ENCODE measurements at places on chromosomes 2 and 18.

DNA sequence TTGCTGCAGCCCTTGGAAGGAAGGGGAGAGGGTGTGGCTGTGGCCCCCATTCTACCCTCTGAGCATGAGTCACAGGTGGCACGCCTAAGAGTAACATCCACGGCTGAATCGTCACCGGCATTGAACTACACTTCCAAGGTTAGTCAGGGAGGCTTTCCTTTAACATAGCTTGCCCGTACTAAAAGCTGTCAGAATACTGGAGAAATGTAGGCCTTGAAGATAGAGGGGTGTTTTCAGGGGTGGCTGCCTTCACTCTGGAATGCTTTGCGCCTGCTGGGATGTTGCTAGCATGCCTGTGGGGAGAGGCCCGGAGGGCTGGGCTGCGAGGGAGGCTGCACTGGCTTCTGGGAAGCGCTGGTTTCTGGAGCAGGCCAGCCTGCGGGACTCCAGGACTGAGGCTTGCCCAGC, 333.7 kb downstream of the AGAP1 start:
- no peak for DNase-seq

GRCh38 chr2:118134650-118135049, 46.4 kb downstream of the INSIG2 start:
- DNase-seq = no peak

- peak; percentile 24 for DNase-seq
Observed at GRCh38 chr2:175889701-175890302, 112.3 kb downstream of the LNPK start.

- no peak for DNase-seq
Observed at GRCh38 chr2:232635820-232636219, 2.4 kb downstream of the EFHD1 start.

DNA sequence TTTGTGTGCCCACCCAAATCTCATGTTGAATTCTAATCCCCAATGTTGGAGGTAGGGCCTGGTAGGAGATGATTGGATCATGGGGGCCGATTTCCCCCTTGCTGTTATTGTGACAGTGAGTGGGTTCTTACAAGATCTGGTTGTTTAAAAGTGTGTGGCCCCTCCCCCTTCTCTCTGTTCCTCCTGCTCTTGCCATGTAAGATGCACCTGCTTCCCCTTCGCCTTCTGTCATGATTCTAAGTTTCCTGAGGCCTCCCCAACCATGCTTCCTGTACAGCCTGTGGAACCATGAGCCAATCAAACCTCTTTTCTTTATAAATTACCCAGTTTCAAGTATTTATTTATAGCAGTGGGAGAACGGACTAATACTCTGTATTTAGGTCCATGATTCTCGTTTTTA, 588.1 kb downstream of the DCDC2C start:
- no peak for DNase-seq

DNA sequence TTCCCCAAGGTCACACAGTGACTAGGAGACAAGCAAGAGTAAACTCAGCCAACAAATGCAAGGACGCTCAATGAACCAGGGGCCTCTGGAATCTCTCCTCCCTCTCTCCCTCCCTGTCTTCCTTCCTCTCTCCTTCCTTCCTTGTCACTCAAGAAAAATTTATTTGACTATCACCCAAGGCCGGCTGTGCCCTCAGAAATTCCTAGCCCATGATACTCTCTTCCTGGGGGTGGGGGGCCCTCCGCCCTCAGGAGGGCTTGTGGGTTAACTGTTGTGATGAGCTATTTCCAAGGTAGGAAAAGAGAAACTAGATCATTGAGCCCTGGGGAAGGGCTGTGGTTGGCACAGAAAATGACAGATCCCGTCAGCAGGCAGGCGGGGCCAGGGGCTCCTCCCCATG, 21.7 kb downstream of the INHBB start:
- no peak for DNase-seq

DNA sequence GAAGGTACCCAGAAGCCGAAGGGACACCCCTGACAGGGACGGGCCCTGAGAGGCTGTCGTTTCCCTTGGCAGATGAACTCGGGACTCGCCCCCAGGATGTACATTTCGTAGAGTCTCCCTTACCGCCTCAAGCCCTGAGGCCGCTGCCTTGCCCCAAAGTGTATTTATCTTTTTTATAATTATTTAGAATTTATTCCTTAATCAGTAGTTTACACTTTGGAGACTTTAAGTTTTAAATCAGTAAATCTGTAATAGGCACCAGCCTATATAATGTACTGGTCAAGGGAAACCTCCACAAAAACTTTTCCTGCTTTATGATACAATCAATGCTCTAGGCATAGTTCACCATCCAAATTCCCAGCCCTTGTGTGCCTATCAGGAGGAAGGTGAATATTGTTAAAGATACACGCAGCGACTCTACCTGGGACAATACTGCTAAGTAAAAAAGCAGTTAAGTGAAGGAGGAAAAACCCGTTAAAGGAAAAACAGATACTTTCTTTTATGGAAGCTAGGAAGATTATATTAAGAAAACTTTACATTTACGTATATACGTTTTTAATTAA, 848 bp downstream of the VRK2 start:
- peak; percentile 36 for DNase-seq

DNA sequence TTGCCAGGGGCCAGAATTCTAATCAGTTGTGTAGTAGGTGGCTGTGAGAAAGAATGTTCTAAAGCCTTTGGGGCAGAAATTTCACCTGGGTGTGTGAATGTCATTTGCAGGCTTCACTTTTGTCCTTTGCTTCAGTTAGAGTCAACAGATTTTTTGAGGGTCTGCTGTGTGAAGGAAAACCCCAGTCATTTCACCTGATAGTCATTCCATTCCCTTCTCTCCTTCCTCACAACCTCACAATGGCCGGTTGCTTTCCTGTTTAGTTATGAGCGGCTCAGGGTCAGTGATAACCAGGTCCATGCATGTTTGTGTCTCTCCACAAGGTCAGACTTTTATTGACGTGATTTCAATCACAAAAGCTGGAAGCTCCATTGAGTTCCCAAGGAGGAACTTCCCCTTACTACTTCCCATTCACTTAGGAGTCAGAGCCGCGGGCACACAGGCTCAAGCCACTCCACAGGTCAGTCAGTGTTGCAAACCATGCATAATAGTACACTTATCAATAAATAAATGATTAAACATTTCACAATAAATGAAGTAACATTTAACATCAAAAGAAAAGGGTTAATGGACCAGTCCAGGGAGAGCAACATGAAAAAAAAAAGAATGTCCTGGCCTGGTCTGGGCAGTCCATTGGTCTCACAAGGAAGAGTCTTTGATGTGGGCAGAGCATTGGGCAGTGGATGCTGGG, 74.3 kb downstream of the NPAS2 start:
- no peak for DNase-seq

DNA sequence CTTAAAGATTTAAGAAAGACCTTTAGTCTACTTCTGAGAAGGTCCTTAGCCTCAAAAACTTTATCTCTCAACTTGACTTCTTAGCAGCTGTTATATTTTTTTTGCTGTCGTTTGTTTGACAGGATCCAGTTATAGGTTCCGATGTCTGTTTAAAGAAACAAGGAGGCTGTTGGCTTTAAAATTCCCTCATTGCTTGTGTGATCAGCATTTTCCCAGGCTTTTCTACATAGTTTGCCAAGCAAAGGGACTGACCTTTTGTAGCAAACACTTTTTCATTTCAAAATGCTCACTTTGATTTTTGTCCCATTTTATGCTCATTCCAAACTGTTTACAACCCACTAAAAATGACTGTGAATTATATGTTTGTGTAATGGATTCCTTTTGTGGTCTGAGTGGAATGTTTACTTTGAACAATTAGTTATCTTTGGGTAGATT, 394.9 kb downstream of the ARHGAP15 start:
- DNase-seq = no peak

DNA sequence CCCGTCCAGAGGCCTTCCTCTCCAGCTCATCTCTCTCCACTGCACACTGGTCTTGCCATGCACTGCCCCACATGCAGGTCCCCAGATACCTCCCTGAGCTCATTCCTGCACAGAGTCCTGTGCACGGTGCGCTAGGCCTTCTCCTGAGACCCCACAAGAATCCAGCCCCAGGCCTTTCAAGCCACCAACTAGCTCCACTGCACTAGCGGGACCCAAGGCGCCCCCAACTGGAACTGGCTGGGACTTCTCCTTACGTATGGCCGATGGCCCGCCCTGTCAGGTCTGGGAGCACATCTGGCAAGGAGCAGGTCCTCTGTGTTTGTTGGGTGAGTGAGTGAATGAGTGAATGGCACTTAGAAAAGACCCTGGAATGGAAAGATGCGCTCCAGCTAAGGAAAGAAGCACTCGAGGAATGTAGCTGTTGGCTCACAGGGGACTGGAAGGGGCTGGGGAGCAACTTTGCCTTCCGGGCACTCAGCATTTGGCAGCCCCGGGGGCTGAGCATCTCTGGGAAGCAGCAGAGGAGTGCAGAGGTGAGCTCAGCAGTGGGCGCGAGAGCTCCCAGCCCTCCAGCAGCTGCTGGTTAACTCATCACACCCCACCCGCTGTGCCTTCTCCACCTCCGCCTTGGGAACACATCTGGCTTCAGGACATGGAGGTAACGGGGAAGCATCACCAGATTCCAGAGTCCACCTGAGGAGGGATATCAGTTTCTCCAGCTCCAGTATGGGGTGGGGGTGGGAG, 223.1 kb downstream of the GLI2 start:
- DNase-seq = no peak

Data from NCI-H146 (cell line).